Common myeloid progenitor, CD34-positive (primary cell): ENCODE measurements at places on chromosomes 3 and 15.

GRCh38 chr3:192170659-192171058 is 556.7 kb downstream of the FGF12 start:
- H3K27me3 ChIP-seq, result peaks cover 2% of the 10 kb centered on the region
- H3K27ac ChIP-seq, result no peak overlapping the region
- H3K4me3 ChIP-seq, result no peak overlapping the region
- no peak for DNase-seq
- H3K36me3 ChIP-seq, result no peaks in the 10 kb centered on the region

DNA sequence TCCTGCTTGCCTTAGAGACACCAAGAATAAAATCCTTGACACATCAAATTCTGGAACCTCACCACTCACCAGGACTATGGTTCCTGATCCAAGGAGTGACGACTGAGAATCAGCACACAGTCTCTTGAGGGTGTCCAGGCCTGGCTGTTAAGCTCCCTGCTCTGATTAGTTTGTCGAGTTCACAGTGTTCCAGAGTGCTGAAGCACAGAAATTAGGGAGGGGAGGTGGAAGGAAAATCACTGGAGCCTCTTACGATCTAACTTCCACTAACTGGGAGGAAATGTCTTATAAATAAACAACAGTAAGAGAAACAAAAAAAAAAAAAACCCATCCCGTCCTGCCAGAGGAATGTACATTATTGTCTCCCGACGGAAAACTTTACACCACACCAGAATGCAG is 330.2 kb downstream of the TIGIT start:
- no peaks in the 10 kb centered on the region for H3K36me3 ChIP-seq
- no peak overlapping the region for H3K4me3 ChIP-seq
- no peak overlapping the region for H3K27ac ChIP-seq
- H3K4me1 ChIP-seq, result no peaks in the 10 kb centered on the region

DNA sequence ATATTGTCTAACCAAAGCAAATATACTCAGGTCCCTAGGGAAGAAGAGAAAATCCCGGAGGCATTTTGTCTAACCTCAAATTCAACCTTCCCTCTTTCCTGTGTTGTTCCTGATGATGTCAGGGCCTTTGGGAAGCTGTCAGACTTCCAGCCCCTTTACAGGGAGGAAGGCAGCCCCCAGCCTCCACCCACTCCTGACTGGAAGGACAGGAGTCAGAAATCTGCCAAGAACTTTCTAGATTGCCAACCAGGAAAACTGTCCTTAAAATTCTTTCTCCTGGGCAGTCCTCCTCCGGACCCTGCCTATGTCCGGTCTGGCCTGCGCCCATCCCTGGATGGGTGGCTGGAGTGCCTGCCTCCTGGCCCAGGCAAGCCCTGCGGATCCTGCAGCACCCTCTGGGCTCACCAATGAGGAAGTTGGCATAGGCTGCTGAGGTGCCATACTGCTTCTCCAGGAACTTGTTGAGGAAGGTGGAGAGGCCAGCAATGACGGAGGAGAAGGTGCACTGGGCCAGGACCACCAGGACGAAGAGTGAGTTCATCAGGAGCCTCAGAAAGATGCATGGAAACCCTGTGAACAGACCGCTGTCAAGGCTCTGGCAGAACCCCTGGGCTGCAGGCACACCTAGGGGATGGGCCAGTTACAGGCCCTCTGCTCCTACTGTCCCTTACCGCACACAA is 52.6 kb upstream of the RAB6B start:
- peaks cover 35% of the 10 kb centered on the region for H3K4me1 ChIP-seq
- no peak for DNase-seq
- H3K4me3 ChIP-seq, result no peak overlapping the region
- H3K27ac ChIP-seq, result no peak overlapping the region

DNA sequence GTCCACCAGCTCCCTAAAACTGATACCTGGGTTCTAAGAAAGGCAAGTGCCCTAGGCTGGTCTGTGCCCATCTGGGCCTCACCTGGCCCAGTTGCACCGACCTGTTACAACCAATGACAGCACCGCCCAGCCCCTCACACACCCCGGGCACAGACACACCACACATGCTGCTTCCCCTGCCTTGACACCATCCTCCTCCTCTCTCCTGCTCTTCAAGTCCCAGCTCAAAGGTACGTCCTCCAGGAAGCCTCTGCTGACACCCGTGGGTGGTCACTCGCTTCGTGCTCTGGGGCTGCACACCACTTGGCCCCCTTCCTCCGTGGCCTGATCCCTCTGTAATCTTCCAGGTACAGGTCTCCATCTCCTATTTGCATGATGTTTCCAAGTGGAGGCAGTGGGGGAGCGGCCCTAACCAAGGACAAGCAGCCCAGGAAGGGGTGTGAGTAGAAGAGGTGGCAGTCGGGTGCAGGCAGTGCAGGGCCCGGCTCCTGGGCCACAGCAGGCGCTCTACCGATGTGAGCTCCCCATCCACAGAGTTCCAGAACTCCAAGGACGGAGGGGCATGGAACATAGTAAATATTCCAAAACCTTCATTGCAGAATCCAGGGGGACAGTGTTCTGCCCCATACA is 144.6 kb downstream of the NUP210 start:
- no peak overlapping the region for H3K4me3 ChIP-seq
- peaks cover 5% of the 10 kb centered on the region for H3K4me1 ChIP-seq
- H3K36me3 ChIP-seq, result no peaks in the 10 kb centered on the region
- H3K27me3 ChIP-seq, result no peaks in the 10 kb centered on the region
